Posterior cingulate gyrus (tissue), 11 donors: ENCODE measurements at places on chromosomes 12 and 14.
A peak's percentile ranks its signal among the peaks of the same experiment; 100 is the strongest.

DNA sequence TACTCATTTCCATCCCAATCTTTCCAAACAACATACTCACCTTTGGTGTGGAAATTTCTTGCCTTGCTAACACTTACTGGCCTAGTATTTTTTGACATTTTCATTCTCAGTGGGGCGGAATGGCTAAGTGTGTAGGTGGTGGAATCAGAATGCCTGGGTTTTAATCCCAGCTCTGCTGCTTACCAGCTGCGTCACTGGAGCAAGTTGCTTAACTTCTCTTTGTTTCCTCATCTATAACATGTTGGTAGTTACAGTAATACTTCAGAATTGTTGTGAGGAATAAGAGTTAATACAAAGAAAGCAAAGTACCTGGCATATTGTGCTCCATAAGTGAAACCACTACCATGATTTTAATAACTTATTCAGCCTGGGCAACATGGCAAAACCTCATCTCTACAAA, 3.0 kb upstream of the FAM177A1 start:
- DNase-seq = no peak

GRCh38 chr12:110301065-110301806, 20.2 kb downstream of the ATP2A2 start:
- no peak for DNase-seq

- DNase-seq = no peak
Measured at GRCh38 chr14:61841145-61841544, 78.9 kb downstream of the SNAPC1 start.

- no peak for DNase-seq
Measured at GRCh38 chr12:77754086-77754485, 76.6 kb upstream of the NAV3 start.

GRCh38 chr12:45060976-45061375, 10.1 kb upstream of the DBX2 start:
- no peak for DNase-seq

GRCh38 chr14:104048758-104049507, 36.6 kb upstream of the ASPG start:
- no peak for DNase-seq

DNA sequence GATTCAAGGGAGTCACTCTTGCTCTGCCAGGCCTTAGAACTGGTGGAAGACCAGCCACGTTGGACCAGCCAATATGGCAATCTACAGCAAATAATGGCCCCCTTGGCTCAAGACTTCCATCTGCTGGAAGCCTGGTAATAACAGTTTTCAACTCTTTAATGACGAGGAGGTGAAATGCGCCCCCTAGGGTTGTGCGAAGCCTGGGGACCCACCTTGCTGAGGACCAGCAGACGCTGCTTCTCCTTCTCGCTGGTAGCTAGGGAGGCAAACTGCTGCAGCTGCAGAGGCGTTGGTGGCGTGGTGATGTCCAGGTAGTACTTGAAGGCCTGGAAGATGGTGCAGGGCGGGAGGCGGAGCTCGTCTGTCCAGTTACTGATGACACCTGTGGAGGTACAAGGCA, 41.5 kb upstream of the FBXO21 start:
- DNase-seq = no peak

GRCh38 chr14:100903134-100903468, 421 bp downstream of the RTL1 start:
- peak; percentile 30 for DNase-seq

DNA sequence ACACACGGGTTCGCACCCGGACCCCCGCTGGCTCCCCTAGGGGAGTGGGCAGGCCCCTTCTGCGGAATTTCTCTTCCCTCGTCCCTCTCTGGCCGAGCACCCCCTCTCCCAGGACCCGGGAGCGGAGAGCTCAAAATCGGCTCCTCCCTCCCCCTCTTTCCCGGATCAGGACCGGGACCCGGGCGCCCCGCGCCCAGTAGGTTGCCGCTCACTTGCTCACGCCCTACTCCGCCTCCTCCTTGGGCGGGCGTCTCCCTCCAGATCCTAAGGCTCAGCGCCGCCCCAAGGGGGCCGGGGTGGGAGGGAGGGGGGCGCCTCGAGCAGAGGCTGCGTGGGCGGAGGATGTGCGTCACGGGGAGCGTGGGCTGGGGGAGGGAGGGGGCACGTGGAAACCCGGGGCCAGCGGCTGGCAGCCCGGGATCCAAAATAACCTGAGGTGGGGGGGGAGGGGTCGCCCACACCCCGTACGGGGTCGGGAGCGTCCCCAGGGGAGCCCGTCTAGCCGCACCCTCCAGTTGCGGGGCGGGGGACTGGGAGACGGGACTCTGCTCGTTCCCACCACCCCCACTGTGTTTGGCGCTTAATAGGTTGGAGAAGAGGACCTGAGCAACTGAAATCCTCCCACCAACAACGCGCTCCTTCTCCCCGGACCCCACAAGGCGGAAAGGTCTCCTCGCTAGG, 1.8 kb upstream of the NAB2 start:
- DNase-seq = peak; percentile 91

GRCh38 chr12:107594995-107595394, 90.6 kb upstream of the PWP1 start:
- no peak for DNase-seq

- no peak for DNase-seq
Measured at GRCh38 chr12:51643951-51644350, 52.9 kb downstream of the SCN8A start.

DNA sequence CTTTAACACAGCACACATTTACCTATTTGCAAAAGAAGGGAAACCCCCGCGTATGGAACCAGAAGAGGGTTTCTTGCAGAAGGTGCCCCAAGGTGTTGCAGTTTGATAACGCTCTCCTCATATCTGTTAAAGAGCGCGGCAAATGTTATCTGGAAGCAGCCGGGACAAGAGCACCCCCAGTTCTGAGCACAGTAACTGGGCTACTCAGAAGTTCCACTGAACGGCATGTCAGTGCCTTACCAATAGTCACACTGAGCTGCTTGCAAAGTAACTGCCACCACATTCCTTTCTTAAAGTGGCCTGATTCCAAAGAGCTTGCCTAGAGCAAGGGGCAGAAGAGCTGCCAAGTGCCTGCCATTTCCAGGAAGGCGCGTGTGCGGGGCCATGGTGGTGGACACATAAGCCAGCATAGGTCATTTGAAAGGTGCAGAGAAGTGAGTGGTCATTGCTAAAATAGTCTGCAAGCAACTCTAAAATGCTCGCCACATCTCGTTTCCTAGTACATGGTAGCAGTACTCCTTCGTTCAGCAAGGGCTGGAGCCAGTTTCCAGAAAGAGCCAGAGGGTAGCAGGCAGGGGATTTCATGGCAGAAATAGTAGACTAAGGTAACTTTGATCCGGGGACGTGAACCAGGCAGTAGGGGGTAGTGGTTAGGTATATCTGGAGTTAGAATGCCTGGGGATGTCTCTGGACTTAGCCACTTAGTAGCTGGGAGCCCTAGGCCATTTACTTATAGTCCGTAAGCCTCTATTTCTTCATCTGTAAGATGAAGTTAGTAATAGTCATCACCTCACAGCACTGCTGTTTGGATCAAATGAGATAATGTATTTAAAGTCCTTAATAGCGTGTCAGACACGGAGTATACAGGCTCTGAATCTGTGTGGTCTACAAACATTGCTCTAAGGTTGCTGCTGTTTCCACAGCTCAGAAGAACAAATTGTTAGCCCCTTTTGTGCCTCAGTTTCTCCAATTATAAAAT, 37.6 kb downstream of the SPTB start:
- no peak for DNase-seq

- no peak for DNase-seq
Measured at GRCh38 chr14:60931218-60931617, 49.7 kb downstream of the TRMT5 start.

DNA sequence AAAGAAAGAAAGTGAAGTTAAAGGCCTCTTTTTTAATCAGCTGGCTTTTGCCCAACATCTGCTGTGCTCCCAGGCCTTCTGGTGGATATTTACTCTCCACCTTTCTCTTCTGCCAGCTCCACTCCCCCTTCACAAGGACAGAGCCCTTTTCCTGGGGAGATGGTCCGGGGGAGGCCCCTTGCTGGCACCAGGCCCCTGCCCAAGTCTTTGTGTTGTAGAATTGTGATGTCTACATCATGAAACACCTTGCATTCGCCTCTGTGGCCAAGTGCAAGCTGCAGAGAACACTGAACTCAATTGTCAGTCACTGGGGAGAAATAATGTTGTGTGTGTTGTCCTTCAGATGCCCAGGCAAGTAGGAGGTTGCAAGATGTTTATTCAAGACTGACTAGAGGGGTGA, 150.3 kb downstream of the DPF3 start:
- no peak for DNase-seq

DNA sequence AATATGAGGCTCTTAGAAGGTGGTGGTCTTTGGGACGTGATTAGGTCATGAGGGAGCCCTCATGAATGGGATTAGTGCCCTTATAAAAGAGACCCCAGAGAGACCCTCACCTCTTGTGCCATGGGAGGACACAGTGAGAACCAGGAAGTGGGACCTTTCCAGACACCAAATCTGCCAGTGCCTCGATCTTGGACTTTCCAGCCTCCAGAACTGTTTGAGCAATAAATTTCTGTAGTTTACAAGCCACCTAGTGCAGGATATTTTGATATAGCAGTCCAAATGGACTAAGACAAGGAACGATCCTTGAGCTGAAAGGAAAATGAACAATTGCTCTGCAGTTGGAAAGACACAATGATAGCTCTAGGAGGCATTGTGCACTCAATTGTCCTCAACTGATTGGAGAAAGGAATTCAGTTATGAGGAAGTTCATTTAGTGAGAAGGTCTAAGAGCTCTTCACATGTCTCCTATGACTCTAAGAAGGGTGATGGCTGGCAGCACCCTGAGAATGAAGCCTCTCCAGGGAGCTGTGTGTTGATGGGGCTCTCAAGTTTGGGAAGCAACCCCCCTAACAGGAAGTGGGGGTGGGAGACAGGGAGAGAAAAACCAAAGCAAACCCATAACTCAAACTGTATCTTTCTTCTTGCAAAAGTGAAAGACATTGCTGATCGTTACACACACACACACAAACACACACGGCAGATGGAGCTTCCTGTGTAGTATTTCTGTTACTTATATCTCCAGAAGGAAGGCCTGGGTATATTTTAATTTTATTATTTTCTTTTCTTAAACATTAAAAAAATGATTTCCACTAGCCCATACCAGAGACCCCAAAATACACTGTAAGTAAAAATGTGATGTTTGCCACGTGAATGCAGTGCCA, 21.0 kb downstream of the CHST11 start:
- DNase-seq = no peak

GRCh38 chr12:117363953-117364486, 2.6 kb upstream of the NOS1 start:
- no peak for DNase-seq

DNA sequence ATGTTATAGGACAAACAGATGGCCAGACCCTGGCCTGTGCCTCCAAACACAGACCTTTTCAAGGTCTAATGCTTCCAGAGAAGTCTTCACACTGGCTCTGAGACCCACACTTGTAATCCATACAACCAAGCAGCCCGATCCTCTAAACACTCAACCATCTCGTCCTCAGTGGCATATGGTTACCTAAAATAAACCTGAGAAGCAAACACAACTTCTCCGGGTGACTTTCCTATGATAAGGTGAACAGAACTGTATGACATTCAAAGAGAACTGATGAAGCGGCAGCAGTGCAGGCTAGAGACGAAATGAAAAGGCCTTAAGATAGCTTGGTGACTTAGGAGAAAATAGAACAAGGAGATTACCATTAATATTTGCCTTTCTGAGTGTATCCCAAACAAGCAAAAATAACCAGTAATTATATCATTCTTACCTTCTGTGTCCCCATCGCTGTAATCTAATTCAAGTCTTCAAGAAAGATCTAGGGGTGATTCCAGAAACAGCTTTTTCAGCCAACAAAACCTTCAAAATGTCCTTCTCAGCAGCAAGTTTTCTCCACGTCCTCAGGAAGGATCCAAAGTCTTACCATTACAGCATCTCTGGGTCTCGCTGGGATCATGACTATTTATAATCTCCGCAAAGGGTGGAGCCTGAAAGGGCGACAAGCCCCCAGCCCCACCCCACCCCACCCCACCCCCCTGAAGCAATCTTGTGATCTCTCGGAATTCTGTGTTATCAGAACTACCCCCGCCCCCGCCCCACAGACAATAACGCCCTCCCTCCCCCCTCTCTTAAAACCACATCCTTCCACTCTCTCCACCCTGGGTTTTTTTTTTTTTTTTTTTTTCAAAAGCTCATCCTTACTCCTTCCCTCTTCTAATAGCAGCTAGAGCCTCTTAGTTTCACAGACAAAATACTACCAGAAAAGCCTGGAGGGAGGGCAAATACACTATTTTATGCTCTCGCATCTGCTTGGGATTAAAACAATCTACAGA, at the start of gene SLC2A3:
Gene SLC2A3, minus strand, starts transcription at position 598 of the 992 bp plus-strand sequence. Its CDS starts 153 bp downstream, at position 445.
- peak; percentile 19 for DNase-seq

- no peak for DNase-seq
Measured at GRCh38 chr12:18721452-18721851, 16.4 kb downstream of the PLCZ1 start.

DNA sequence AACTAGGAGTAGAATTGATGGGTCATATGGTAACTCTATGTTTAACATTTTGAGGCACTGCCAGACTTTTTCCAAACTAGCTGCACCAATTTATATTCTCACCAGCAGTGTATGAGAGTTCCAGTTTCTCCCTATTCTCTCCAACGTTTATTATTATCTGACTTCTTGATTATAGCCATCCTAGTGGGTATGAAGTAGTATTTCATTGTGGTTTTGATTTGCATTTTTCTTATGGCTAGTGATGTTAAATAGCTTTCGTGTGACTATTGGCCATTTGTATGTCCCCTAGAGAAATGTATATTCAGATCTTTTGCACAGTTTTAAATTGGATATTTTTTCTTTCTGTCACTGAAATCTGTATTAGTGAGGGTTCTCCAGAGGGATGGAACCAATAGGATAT, 37.8 kb downstream of the HELB start:
- no peak for DNase-seq

DNA sequence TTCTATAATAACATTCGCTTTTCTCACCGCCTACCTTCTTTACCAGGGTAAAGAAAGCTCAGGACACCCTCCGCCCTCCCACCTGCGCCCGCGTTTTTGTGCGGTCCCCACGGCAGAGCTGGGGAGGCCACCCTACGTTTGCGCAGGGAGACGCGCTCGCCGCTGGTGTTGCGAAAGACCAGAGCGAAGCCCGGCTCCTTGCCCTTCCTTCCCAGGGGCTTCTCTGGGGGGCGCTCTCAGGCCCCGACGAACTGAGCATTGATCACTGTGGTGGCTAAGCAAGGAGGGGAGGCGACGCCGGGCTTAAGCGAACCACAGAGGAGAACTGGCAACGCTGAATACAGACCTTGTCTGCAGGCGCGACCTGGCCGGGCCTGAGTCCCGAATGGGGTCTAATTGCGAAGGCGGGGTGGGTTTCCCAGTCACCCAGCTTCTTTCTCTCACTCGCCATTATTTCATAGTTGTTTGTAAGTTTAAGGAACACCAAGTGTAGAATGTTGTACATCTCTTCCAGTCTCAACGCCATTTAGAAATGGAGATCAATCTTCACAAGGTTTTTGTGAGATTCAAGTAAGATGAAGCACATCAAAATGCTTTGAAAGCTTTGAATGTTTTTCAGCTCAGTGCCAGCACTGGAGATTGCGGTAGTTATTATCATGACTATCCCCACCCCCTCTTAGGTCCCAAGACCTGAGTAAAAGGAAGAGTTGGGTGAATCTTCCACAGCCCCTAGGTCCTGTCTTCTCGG, 1.7 kb upstream of the NKX2-1 start:
- no peak for DNase-seq
